Placental epithelial cell (primary cell): ENCODE measurements at places on chromosomes 7 and 10. TPM values are rescaled to one million over a fixed set of nuclear protein-coding genes. Genes with fewer than 3 reads are reported as not detected.

Gene FAM131B
- total RNA-seq: 1.4 and 2.0 TPM in 2 replicates

Gene TUBB8
- not detected in 2 replicates for total RNA-seq

Gene UPF2
- 10.4 and 14.1 TPM in 2 replicates for total RNA-seq

Gene CYP3A4
- not detected in 2 replicates for total RNA-seq

Gene FKBP9
- total RNA-seq: 274 and 324 TPM in 2 replicates

Gene DOCK1
- total RNA-seq: 71.5 and 124 TPM in 2 replicates

Gene DDC
- not detected in 2 replicates for total RNA-seq

Gene HOXA7
- not detected in 2 replicates for total RNA-seq

Gene DYNC1I1
- total RNA-seq: 1.6 and 2.7 TPM in 2 replicates

Gene RNF148
- 4.3 and 36.5 TPM in 2 replicates for total RNA-seq

Gene ANKRD7
- 0.79 and 1.2 TPM in 2 replicates for total RNA-seq

Gene SFXN3
- total RNA-seq: 64.4 and 108 TPM in 2 replicates

Gene PON1
- not detected in 2 replicates for total RNA-seq

Gene HDAC9
- not detected in 2 replicates for total RNA-seq

Gene LDB3
- total RNA-seq: 0.11 and 2.0 TPM in 2 replicates

Gene MYOF
- 127 and 152 TPM in 2 replicates for total RNA-seq

Gene MMD2
- total RNA-seq: not detected in 2 replicates

Gene RARRES2
- 0.79 TPM in 1 of 2 replicates, not detected in the other for total RNA-seq

Gene GPAM
- total RNA-seq: 6.3 and 7.5 TPM in 2 replicates

Gene SAP25
- total RNA-seq: 0.79 TPM in 1 of 2 replicates, not detected in the other

Gene NEBL
- total RNA-seq: 30.2 and 47.7 TPM in 2 replicates

Gene SRI
- 42.0 and 59.5 TPM in 2 replicates for total RNA-seq

Gene MIOS
- total RNA-seq: 29.1 and 39.4 TPM in 2 replicates

Gene SLC13A1
- total RNA-seq: not detected in 2 replicates

Gene SGCE
- 37.1 and 62.4 TPM in 2 replicates for total RNA-seq

Gene PGAM2
- total RNA-seq: not detected in 2 replicates

Gene MYL10
- not detected in 2 replicates for total RNA-seq

Gene UCN3
- not detected in 2 replicates for total RNA-seq

Gene OR6B1
- not detected in 2 replicates for total RNA-seq

Gene ALOX5
- under 0.01 TPM in 1 of 2 replicates, not detected in the other for total RNA-seq
